ENCODE measurements at places on chromosomes 5 and 9. TPM values are rescaled to one million over a fixed set of nuclear protein-coding genes. Genes with fewer than 3 reads are reported as not detected.

DNA sequence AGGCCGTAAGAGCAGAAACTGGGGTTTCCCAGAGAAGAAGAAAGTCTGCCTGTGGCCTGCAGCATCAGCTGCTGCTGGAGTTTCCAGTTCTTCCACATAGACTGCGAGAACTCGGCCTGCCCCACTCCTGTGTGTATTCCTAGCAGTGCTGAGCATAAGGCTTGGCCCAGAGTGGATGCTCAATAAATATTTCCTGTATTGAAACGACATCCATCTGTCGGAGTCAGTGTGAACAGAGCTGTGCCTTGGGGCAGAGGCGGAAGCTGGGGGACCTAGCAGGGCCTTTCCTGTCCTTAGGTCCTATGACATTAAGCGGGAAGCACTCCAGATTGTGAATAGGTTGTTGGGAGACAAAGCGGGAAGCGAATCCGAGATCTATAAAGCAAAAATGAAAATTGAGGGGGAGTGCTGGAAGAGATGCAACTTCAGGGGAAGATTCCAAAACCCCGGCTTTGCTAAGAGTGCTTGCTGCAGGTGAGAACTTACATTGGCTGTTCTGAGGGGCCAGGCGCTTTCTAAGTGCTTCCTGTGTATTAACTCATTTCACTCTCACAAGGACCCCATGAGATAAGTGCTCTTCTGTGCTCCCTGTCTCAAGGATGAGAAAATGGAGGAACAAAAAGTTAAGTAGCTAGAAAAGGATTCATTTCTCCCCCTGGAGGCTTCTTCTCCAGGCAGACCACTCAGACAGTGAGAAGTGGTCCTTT, 76.1 kb upstream of the CXCL14 start:
- DNase-seq, result no peak

- DNase-seq, result no peak
Measured at GRCh38 chr5:159333545-159333925, 3.2 kb upstream of the IL12B start.

GRCh38 chr5:161064781-161065180, 212.8 kb upstream of the ATP10B start:
- DNase-seq, result no peak

GRCh38 chr5:167937635-167937998, 353.8 kb upstream of the WWC1 start:
- peak; percentile 45 for DNase-seq

- no peak for DNase-seq
Measured at GRCh38 chr5:96175090-96175489, 213.4 kb upstream of the ELL2 start.

- no peak for DNase-seq
Measured at GRCh38 chr5:174056064-174056847, 10.8 kb downstream of the NSG2 start.

DNA sequence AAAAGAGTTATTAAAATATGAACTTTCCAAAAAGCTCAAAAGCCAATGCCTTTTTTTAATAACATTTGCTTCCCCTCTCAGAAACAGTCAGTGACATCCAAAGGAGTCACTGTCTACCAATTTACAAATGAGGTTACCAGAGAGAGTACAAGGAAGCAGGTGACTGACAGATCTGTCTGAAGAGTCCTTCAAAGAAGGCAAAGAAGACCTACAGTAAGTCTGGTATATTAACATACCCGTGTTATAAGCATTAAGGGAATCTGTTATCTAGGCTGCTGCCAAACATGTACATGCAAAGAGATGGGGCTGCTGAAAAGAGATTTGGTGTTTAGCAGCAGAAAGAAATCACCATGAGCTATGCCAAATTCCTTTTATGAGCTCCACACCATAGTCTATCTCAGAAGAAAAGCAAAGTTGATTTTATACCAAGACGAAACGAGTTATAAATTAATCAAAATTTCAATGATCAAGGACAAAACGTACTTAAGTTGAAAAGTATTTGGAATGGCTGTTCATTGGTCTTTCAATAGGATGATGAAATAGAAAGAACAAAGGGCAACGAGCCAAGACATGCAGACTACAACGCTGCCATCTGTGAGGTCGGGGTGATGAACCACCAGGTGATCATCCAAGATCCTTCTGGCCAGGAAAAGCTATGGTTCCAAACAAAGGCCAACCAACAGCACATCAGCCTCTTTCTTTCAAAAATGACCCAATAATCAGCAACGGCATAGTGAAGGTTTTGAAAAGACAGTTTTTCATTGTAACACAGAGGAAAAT, 8.1 kb downstream of the PRELID2 start:
- DNase-seq, result no peak

GRCh38 chr5:157543825-157544622, 31.6 kb downstream of the ADAM19 start:
- peak; percentile 68 for DNase-seq

GRCh38 chr9:97983589-97984187, 547 bp downstream of the ANP32B start:
- DNase-seq, result peak; percentile 26

- DNase-seq, result peak; percentile 7
Measured at GRCh38 chr5:95080441-95080840, 204.5 kb downstream of the MCTP1 start.

GRCh38 chr5:82356808-82357671, 78.9 kb upstream of the RPS23 start:
- peak; percentile 100 for DNase-seq

DNA sequence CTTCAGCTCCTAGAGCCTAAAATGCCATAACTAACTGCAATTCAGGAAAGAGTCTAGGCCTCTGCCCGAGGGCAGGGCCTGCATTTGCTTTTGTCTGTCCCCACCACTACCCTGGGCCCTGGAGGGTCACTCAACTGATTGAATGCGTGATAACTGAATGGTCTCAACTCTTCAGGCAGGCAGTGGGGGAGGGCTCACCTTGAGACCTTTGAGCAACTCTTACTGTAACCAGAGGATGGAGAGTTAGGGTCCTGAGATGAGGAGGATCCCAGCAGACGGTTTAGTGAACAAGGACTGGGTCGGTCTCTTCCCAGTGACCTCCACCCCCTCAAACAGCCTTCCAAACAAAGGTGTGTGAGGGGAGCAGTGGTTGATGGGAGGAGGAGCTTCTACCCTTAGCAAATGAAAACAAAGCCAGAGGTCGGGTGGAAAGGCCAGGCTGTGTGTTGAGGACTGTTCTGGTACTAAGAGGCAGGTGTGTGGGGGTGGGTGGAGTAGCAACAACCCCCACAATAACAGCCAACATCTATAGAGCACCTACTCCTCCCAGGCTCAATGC, 59.4 kb downstream of the CXXC5 start:
- no peak for DNase-seq

DNA sequence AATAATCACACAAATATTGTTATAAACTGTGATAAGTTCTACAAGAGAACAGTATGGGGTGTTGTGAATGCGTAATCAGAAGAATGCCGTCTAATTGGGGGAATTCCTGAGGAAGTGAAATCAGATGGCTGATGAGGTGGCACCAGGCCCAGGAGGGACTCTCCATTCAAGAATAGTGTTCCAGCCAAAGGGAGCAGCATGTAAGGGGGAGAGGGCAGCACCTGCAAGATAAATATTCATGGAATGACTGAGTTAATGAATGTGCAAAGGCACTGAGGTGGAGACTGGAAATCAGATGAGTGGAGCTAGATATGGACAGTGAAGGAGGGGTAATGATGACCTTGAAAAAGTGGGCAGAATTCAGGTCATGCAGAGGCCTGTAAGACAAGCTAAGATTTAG, 250.6 kb downstream of the ARRDC3 start:
- DNase-seq, result no peak

DNA sequence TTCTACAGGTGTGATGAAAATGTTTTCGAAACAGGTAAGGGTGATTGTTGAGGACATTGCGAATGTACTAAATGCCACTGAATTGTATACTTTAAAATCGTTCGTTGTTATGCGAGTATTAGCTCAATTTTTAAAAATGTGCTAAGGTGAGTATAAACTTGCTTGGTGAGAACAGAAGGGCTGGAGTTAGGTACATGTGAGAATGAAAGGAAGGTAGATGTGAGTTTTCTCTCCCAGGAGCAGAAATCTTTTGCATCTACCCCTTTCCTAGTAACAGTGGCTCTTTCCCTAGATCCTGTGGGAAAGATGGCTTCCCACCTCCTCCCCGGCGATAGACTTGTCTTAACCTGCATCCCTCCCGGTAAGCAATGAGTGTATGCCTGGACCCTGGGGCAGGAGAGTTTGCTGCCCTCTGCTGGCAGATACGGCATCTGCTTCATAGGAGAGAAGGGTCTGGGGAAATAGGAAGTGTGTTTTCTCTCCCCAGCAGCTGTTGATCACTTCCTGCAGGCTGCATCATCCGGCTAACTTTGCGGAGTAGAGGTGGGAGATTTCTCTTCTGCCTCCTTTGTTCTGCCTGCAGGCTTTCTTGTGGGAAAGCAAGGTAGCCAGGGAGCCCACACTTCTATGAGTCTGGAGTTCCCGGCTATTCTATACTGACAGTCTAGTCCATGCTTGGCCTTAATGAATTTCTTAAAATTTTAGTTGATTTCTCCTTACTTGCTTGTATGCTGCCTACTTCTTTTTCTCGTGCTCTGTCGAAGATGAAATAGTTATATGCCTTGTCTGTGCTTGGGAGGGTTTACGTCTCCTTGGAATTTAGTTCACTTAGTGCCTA, 373.3 kb upstream of the SEMA6A start:
- DNase-seq, result no peak

DNA sequence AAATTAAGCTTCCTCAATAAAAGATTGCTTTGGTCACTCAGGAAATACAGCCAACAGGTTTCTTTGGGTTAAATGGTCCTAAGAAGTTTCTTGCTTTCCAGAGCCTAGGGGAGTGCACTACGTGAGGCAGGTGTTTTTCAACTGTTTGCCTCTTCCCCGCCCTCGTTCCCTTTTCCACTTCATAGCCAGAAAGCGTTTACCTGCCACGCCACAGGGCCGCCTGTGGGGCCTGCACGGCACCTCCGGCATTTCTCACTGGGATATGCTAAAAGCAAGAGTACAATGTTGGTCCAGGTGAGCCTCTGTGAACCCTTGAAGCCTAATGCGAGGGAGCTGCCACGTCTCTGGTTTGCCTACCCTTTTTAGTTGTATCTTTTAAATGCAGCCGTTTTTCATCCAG, 167.6 kb upstream of the OTULINL start:
- DNase-seq, result no peak

DNA sequence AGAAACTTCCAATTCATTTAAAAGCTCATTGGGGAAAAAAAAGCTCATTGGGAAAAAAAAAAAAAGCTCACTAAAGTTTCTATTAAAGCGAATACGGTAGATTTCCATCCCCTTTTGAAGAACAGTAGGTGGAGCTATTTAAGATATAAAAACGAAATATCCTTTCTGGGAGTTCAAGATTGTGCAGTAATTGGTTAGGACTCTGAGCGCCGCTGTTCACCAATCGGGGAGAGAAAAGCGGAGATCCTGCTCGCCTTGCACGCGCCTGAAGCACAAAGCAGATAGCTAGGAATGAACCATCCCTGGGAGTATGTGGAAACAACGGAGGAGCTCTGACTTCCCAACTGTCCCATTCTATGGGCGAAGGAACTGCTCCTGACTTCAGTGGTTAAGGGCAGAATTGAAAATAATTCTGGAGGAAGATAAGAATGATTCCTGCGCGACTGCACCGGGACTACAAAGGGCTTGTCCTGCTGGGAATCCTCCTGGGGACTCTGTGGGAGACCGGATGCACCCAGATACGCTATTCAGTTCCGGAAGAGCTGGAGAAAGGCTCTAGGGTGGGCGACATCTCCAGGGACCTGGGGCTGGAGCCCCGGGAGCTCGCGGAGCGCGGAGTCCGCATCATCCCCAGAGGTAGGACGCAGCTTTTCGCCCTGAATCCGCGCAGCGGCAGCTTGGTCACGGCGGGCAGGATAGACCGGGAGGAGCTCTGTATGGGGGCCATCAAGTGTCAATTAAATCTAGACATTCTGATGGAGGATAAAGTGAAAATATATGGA, at the start of gene PCDHGA12:
TSS of gene PCDHGA12 (plus strand) at position 176 of the 782 bp plus-strand sequence. CDS start at position 429, 253 bp downstream.
- peak; percentile 97 for DNase-seq

DNA sequence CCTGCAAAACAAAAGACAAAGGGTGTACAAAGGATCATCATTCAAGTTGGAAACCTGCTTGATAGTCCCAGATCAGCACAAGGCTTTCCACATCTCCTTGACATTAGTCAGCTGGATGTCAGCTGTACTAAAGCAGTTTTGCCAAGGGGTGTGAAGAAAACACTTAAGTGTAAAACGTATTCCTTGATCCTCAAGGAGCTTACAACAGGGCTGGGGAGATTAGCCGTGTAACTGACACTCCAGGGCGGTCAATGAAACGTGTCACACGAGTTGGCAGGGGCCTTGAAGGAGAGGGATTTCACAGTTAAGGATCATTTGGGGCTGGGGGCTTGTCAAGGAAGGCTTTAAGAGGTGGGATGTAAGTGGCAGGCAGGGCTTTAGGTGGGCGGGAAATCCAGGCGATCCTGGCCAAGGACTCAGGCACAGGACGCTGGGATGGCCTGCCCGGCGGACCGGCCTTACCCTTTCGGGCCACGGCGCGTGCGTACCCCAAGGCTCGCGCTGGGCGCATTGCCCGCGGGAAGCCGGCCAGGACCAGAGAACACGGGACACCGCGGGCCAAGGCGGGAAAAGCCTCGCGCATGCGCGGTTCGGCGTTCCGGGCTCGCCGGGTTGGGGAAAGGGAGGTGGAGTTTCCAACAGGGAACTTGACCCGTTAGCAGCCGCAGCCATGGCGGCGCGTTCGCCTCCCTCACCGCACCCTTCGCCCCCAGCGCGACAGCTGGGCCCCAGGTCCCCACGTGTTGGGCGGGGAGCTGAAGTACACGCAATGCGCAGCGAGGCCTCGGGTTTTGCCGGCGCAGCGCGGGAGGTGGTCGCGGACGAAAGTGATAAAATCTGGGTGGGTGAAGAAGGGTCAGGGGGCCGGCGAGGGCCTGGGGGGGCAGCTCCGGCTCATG, at the start of gene CNTLN:
TSS of gene CNTLN (plus strand) at position 645 of the 899 bp plus-strand sequence. CDS start at position 671, 26 bp downstream.
- peak; percentile 91 for DNase-seq

DNA sequence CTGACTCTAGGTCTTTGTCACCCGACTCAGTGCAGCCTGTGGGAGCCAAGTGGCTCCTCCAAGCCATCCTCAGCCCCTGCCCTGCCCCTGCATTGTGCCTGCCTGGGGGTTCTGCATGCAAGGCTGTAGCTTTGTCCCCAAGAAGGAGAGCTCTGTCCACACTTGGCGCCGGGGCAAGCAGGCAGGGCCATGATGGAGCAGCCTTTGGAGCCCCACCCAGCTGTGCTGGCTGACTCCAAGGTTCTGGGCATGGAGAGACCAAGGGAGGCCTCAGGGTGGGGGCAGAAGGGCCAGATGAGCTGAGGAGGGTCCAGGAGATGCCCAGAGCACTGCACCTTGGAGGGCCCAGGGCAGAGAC, 226.2 kb downstream of the CACNA1B start:
- DNase-seq, result no peak

GRCh38 chr9:8552732-8553131, 753.2 kb upstream of the DMAC1 start:
- DNase-seq, result no peak

GRCh38 chr9:130193531-130194377, 21.6 kb downstream of the NCS1 start:
- no peak for DNase-seq

The CHMP5 gene
- 87.4 TPM for total RNA-seq
